Naive thymus-derived CD4-positive, alpha-beta T cell (primary cell): ENCODE measurements at places on chromosomes 13 and 19. TPM values are rescaled to one million over a fixed set of nuclear protein-coding genes. Genes with fewer than 3 reads are reported as not detected.

The ZNF723 gene
- total RNA-seq, result not detected

The PRODH2 gene
- not detected for total RNA-seq

The PALM gene
- not detected for total RNA-seq

The POLR1G gene
- 4.7 TPM for total RNA-seq

The INSL3 gene
- total RNA-seq, result 5.5 TPM

- no peak for DNase-seq
These were observed 15.7 kb downstream of the STK11 start for GRCh38 chr19:1220976-1221903.

DNA sequence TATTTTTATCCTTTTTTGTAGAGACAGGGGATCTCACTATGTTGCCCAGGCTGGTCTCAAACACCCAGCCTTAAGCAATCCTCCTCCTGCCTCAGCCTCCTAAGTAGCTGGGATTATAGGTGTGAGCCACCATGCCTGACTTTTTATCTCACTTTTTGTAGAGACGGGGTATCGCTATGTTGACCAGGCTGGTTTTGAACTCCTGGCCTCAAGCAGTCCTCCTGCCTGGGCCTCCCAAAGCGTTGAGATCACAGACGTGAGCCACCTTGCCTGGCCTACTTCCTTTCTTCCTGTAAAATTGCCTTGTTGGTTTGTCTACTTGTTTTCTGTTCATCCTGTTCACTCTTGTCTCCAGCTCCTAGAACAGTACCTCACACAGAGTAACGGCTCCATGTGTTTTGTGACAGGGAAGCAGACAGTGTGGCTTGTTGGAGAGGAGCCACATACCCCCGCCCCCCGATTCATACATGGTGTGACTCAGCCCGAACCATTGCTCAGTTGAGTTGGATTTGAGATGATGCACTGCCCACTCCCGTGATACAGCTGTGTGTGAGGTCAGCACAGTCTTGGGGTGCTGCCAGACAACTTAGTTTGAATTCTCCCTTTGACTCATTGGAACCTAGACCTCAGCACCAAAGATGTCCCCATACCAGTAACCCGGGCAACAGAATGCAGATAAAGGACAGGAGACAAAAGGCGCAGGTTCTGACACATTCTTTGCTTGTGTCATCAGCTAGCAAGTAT, 34.2 kb downstream of the GPR42 start:
- no peak for DNase-seq

DNA sequence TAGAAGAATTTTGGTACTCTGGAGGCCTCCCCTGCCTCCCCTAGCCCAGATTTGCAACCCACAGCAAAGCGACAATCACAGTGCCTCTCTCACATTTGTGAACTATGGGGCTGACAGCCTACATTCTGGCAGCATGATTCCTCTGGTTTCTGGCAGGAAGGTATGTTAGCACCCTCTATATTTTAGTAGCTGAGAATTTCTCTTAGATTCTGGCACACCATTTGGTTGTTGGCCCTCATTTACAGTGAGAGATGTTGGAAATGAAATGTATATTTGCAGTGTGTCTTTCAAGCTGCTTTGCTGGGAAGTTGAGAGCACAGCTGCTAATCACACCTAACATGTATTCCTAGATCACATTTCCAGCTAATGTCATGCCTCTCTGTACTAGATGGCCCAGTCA, 735.0 kb downstream of the FGF9 start:
- no peak for DNase-seq

DNA sequence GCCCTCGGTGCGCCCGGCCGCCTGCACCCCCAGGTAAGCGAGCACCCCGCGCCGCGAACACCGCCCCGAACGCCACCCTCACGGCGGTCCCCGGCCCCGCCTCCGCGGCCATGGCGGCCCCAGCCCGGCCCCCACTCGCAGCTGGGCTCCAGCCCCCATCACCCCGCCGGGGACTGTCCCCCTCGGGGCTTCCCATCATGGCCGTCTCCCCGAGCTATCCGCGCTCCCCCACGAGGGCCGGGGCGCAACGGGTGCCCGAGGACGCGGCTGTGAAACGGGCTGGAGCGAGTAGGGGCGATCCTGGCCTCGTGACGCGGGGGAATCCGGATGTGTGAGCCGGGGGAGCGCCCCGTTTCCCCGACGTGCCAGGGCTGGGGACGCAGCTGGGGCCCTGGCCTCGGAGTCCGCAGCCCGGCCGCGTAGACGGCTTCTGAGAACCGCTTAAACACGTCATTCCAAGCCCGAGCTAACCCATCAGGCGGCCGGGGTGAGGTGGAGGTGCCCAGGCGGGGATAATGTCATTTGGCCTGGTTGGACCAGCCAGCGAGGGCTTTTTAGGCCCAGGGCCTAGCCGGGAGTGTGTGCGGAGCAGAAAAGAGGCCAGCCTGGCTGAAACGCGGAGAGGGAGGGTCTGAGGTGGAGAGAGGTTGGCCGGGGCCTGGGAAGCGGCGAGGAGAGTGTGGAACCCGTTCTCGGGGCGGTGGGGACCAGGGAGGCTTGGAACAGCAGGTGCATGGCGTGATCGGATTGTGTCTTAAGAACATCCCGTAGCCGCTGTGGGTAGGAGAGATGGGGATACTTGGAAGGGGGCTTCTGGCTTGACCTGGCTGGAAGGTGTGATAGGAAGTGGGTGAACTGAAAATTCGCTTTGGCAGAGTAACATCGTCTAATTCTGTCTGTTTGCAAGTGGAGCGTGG, 550 bp downstream of the CERS4 start:
- peak; percentile 76 for DNase-seq

GRCh38 chr19:40611900-40612698, 10.9 kb downstream of the LTBP4 start:
- DNase-seq, result no peak

DNA sequence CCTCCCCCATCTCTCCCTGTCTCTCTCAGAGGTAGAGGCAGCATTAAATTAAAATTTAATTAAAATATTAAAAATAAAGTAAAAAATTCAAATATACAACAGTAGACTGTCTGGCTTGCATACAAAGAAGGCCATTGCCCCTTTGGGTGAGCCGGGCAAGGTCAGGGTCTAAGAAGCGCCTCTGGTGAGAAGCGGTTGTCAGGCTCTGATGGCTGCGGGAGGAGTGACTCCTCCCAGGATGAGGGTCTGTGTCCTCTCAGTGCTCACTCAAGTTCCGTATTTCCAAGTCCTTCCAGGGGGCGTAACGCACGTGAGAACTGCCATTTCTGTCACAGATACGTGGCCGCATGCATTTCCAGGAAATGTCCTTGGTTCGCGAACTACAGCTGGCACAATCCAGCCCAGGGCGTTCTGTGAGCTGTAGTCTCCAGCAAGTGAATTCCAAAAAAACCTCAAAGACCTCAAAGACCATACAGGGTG, 737 bp upstream of the ZNF181 start:
- DNase-seq, result no peak
